Uterus (tissue), 4 donors: ENCODE measurements at places on chromosomes 4 and X. TPM values are rescaled to one million over a fixed set of nuclear protein-coding genes. Genes with fewer than 3 reads are reported as not detected.

The CSAG2 gene
- not detected for total RNA-seq

The TCP11X2 gene
- not detected for total RNA-seq

- DNase-seq: no peak
These were observed 32.5 kb upstream of the C1QTNF7 start for GRCh38 chr4:15395311-15395710.

DNA sequence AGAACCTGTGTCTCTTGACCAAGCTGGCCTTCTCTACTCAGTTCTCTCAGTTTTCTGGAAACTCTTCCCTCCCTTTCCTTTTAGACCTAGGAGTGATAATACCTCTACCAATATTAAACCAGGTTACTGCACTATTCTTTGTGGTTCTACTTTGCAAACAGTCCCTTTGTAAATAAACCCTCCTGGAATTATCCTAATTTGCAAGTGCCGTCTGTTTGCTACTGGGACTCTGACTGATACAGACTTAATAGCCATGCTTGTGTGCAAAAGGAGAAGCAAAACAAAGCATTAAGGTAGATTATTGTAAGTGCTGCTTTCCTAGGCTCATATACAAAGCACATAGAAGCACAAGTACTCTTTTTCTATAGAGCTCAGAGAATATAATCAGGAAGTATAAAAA, 507.0 kb downstream of the INPP4B start:
- no peak for DNase-seq

- DNase-seq: no peak
These were observed 12.3 kb downstream of the UGDH start for GRCh38 chr4:39514888-39515401.

The CCNA2 gene
- 0.59 TPM for total RNA-seq

The MAMLD1 gene
- 1.2 TPM for total RNA-seq

GRCh38 chrX:12950851-12951594, 23.9 kb upstream of the TMSB4X start:
- no peak for DNase-seq

The BBS7 gene
- 10.3 TPM for total RNA-seq

The CLNK gene
- not detected for total RNA-seq

GRCh38 chrX:19887911-19888879, 795 bp upstream of the SH3KBP1 start:
- DNase-seq: peak; percentile 43

DNA sequence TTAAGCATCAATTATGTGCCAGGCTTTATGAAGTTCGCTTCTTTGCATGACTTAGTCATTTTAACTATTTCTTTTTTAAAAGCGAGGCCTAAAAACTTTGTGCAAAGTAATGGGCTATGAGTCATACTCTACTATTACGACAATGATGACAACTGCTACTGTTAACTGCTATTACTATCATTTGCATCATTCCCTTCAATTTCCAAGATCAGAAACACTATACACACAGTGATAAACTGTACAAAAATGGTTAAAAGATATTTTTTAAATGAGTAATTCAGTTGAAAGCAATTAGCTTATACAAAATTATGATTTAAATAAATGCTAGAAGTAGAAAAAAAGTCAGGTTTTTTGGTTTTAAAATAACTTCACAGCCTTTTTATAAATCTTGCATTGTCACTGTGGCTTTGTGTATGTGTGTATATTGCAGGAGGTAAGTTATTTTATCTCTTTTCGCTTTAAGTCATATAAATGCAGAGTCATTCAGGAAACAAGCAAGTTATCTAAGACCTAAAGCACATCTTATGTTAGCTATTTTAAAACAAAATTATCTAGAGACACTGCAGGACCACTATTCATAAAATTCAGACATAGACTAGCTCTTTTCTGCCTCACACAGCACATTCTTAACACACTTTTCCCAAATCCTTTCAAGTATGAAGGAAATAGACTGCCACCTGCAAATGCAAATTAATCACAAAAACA, 18.5 kb upstream of the CXCL3 start:
- no peak for DNase-seq

GRCh38 chr4:155900381-155900780, 3.1 kb upstream of the TDO2 start:
- no peak for DNase-seq

GRCh38 chr4:13645075-13645474, 17.6 kb upstream of the BOD1L1 start:
- no peak for DNase-seq

DNA sequence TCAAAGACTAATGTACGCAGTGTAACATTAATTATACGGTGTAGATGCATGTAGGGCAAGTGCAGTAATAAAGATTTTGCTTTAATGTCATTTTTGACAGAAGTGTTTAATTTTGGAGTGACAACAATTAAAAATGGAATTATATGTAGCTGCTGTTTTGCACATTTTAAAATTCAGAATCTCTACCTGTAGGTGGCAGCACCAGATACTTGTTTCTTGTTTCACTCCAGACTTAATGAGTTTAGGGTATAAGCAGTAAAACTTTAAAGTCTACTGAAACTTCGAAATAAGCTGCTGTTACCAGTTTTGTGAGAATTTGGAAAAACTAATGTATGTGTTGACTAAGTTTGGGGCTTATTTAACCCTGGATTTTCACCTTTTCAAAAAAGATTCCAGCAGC, 144.9 kb downstream of the POLA1 start:
- no peak for DNase-seq

GRCh38 chr4:145525291-145525740, 43.7 kb downstream of the SMAD1 start:
- no peak for DNase-seq

DNA sequence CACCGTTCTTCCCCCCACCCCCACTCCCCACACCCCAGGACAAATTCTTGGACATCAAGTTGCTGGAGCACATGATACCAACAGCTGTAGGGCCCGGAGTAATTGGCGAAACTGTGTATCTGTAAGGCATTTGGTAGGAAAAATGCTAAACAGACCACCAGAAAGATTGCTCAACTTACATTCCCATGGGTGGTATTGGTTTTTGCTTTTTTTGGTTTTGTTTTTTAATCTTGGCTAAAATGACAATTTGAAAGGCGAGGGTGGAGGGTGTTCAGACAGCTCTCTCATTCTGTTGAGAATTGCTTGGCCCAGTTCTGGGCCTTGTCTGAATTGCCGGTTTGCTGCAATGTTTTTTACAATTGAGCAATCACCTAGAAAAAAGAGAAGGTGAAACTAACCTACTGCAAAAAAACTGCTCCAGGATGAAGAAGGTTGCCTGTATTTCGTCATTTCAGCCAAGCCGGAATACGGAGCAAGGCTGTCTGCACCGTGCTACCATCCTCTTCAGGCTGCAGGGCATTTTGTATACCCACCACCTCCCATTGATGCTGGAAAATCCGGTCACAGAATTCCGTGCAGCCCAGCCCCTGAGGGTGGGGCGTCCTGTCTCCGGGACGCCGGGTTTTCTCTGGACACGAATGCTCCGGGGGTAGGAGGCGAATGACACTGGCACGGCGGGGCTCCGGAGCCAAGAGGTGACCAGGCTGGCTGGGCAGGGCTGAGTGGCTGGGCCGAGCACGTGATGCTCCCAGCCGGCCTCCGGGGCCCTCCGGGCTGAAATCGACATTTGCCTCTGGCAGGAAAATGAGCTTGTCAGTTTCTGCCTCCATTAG, at the start of gene CLCN4:
TSS of gene CLCN4 (plus strand) at position 777 of the 833 bp plus-strand sequence. CDS start 28,058 bp downstream, outside the sequence.
- no peak for DNase-seq

GRCh38 chr4:21555083-21555482, 393.5 kb downstream of the KCNIP4 start:
- DNase-seq: no peak

The PPEF2 gene
- not detected for total RNA-seq

- DNase-seq: no peak
These were observed 410.9 kb downstream of the STIM2 start for GRCh38 chr4:27271555-27271954.

The OCRL gene
- 26.2 TPM for total RNA-seq

The ASB12 gene
- total RNA-seq: not detected

- DNase-seq: peak; percentile 57
These were observed 538 bp downstream of the STBD1 start for GRCh38 chr4:76306882-76307659.

The STAP1 gene
- not detected for total RNA-seq

GRCh38 chrX:134236626-134237614, at the start of gene CCDC160:
Gene CCDC160 (plus strand): TSS chrX:134237182. CDS start chrX:134244801, 7,619 bp downstream.
- peak; percentile 14 for DNase-seq

DNA sequence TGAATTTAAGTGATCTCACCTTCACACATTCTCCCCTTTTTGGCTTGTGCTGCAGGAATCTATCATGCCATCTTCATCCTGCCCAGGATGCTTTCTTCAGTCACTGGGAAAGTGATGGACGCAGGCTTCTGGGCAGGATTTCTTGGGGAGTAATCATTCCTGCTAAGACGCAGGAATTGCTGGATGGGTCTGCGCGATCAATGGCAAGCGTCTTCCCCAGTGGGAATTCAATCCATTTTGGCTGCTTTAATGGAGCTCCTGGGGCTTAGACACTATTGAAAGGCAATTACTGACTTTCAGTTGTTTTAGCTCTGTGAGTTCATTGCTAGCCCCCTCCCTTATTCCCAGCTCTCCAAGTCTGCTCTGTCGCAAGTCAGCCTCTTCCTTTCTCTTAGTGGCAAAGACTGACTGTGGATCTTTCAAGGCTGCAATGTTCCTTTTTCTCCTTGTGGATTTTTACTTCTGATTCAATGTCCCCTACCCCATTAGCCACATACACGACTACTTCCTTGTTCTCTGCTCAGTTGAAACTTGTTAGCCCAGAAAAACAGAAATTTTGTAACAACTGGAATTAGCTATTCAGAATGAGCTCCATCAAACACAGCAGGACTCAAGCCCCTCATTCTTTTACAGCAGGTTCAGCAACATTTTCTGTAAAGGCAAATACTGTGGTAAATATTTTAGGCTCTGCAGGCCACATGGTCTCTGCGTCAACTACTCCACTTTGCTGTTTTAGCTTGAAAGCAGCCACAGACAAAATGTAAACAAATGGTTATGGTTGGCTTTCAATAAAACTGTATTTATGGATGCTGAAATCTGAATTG, 154.9 kb downstream of the ASB9 start:
- no peak for DNase-seq

- no peak for DNase-seq
These were observed 291.7 kb downstream of the KCNIP4 start for GRCh38 chr4:21656832-21657231.

GRCh38 chr4:173214661-173215060, 46.0 kb downstream of the GALNT7 start:
- no peak for DNase-seq

DNA sequence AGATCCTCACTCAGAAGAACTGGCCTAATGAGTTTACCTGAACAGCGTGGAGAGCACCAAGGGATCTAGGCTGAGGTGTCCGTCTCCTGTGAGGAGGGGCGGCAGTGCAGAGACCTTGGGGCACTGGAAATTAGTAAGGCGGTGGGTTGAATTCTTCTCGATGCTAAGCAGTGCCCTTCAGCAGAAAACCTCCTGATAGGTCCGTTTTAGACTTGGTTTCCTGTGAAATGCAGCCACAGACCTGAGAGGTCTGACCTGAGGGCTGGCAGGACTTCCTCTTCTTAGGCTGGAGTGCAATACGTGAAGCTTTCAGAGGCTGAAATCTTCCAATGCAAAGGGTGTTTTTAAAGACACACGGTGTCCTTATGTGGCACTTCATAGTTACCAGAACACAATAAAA, at the start of gene CLNK:
TSS of gene CLNK (minus strand) at position 138 of the 400 bp plus-strand sequence. CDS start 16,899 bp downstream, outside the sequence.
- no peak for DNase-seq

DNA sequence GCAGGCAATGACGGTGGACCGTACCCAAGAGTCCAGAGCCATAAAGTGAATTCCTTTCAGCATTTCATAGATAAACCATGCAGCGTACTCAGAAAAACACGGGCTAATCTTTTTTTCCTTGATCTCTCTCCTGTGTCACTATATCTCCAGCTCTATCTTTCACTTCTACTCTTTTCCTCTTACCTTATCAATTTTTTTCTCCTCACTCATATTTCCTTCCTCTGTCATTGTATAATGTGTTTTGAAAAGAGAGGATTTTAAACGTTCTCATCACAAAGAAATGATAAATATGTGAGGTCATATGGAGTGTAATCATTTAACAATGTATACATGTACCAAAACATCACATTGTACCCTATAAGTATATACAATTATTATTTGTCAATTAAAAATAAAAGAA, 176.5 kb downstream of the CPE start:
- no peak for DNase-seq

DNA sequence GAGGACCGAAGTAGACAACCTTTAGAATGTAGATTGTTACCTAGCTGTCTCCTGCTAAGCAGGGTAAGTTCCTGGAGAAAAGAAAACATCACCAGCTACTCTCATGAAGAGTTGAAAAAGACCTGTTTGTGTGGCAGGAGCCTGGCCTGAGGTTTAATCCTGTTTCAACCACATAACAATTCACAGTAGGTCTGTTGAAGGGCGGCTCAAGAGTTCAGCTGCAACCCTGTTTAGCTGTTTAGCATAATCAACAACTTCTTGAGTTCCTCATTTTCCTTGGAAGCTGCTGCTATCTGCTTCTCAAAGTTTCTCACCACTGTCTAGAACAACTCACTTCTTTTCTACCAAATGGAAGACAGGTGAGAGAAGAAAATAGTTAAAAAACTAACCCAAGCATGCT, 170.4 kb upstream of the TET2 start:
- no peak for DNase-seq
